ENCODE measurements at places on chromosomes 5 and 9.

DNA sequence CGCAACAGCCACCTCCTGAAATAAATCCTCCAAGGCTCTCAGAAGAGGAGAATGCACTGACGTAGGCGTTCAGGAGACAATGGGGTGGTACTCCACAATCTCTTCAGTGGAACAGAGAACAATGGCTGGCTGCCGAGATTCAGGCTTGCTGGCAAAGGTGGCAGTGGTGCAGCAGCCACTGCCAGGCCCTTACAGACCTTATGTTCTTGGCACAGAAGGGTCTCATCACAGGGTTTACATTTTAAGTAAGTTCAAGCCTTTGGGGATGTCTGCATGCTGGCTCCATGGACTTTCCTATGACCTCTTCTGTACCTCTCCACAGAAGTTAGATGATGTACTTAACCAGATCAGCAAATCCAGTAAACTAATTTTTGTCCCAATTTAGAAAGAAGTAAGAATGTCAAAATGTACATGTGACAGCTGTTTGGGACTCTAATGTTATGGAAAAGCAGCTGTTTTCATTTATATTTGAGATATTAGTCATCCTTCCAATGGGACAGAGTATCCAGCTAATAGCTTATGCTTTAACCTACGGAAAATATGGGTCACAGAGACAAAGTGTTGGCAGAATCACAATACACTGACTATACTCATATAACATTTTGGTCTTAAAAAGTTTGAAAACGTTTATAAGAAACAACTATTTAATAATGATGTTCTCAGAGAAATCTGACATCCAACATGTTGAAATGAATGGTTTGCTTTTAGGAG is 180.9 kb downstream of the MAPKAP1 start:
- DNase-seq, result no peak

DNA sequence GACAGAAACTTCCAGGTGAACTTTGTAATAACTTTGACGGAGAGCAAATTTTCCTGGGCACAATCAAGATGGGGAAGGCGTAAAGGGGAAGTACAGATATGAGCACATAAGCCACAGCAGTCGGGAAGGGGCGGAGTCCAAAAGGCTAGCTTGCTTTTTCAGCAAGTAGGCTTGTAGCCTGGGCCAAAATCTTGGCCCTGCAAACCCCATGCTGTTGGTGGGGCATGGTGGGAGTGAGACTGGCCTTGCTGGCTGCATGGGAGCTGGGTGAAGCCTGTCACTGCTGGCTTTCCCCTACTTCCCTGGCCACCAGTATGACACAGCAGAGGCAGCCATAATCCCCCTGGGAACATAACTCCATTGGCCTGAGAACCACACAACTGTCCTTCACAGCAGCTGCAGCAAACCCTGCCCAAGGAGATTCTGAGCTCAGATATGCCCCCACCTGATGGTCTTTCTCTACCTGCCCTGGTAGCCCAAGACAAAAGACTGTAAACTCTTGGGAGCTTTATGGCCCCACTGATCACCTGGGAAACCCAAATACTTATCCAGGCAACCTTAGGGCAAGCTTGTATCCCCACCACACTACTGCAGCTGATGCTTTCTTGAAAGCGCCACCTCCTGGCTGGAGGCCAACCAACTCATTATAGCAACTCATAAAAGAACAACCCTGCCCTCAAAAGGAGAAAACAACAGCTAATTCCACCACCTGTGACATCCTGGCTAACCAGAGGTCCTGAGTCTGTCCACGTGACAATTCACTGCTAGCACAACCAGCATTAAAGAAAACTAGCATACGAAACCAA is 24.0 kb downstream of the DCTN4 start:
- DNase-seq, result peak; percentile 95

GRCh38 chr9:135948968-135949367 is 12.2 kb downstream of the UBAC1 start:
- no peak for DNase-seq

DNA sequence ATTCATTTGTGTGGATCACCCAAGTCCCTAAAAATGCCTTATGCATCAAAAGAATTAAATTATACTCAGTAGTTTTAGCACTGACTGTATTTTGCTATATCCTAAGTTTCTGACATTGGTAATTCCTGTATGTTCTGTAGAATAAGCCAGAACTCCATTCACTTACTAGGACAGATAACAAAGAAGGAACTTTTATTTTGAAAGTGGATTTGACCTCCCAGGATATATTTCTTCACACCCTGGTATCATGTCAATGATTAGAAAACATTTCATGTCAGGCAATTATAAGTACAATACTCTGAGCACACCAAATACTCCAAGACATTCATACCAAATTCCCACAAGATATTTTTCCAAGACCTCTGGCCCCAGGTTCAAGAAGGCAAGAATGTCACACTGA is 28.7 kb upstream of the MYOT start:
- DNase-seq, result no peak

- peak; percentile 75 for DNase-seq
Measured at GRCh38 chr5:141508798-141509611, 20.1 kb downstream of the PCDHGC5 start.

- no peak for DNase-seq
Measured at GRCh38 chr9:14179449-14179848, 134.5 kb downstream of the NFIB start.

- no peak for DNase-seq
Measured at GRCh38 chr9:87836951-87837705, 45.5 kb upstream of the SPATA31E1 start.

GRCh38 chr9:108219664-108220063 is 636.1 kb downstream of the ACTL7B start:
- DNase-seq, result no peak

GRCh38 chr5:140250386-140250785 is 52.5 kb downstream of the PFDN1 start:
- no peak for DNase-seq

- DNase-seq, result no peak
Measured at GRCh38 chr9:106784076-106784475, 78.9 kb upstream of the ZNF462 start.
